ENCODE measurements at places on chromosomes 3 and 15.

DNA sequence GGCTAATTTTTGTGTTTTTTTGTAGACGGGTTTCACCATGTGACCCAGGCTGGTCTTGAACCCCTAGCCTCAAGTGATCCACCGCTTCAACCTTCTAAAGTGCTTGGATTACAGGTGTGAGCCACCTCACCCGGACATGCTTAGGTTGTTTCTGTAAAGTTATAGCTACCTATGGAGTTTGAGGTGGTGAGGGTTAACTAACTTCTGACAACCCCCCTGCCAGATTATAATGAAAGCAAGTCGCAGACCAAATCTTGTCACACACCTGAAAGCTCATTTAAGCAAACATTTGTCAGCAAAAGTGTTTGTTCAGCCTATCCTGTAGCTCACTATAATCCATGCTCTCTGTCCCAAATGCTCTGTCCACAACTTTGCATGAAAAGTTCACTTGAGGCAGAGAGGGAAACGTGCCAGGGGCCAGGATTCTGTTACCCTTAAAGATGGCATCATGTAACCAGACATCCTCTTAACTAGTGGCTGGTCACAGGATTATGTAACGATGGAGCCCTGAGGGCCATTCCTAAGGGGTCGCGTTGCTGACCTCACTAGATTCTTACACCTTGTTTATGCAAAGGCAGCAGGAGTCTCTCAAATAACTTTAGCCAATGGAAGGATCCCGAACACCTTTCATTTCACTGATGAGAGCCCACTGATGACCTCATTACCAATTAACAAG lies 24.1 kb upstream of the SENP5 start:
- no peak for DNase-seq

- DNase-seq = no peak
These were observed 537.2 kb upstream of the IL12A start for GRCh38 chr3:159451482-159451881.

DNA sequence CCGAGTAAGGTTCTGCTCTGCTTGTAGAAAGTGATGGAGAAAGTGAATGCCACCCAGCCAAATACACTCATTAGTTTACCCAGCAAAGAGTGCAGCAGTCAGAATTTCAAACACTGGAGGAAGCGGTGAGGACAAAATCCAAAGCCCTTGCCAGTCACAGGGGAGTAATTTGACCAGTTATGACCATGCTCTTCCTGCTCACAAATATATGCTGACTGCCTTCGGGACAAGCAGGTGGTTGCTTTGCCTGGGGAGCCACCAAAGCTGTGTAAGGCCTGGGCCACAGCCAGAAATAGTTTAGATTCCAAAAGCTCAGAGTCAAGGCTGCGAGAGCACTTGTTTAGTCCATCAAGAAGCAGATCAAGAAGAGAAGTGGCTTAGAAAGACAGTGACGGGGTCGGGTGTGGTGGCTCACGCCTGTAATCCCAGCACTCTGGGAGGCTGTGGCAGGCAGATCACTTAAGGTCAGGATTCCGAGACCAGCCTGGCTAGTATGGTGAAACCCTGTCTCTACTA lies 51.0 kb upstream of the ATP13A3 start:
- DNase-seq = no peak

DNA sequence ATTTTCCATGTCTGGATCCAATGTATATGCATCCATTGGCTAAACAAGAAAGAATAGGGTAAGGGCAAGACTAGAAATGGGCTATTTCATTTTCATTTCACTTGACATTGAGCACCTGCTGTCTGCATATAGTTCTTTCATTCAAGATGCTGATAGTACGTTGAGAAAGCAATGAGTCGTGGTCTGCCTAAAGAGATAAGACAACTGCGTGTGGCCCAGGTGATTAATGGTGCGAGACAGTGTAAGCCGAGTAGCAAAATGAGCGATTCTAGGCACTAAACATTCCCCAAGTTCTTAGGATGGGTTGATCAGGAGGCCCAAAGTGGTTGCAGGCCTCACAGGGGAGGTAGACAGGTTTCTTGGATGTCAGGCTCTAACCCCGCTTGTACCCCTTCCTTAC lies 235.4 kb downstream of the PDCD6IP start:
- DNase-seq = no peak

DNA sequence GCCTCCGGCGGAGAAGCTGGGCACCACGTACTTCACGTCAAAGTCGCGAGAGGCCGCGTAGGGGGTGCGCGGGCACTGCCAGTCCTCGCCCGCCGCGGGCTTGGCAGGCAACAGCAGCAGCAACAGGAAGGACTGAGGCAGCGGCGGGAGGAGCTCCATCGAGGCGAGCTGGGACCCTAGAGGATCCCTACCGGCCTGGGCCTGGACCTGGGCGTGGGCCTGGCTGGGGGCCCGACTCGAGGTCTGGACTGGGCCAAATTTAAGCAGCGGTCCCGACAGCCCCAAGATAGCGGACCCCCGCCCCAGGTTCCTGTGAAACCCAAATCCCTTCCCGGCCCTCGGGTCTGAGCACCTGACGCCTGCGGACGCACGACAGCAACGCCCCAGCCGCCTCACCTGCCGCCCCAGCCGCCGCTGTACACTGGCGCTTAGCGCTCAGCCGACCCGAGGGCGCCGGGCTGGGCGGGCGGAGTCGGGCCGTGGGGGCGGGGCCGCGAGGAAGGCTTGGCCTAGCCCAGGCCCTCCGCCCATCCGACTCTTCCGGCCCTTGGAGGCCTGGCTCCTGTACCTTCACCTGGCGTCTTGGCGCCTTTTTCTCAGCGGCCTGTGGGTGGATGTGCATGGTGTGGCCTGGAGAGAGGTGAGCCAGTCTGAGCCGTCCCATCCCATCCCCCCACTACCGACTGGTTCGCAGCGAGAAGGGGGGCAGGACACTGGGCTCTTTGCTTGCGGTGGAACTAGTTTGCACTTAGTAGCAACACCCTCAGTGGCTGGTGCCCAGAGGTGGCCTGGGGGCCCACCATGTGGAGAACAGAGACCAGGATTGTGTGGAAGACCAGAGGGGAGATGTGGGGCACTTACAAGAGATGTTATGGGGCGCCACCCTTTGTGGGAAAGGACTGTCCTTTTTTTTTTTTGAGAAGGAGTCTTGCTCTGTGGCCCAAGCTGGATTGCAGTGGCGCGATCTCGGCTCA lies at the start of gene MST1R:
TSS of gene MST1R (minus strand) at position 423 of the 974 bp plus-strand sequence. CDS start at position 159, 264 bp downstream.
- peak; percentile 74 for DNase-seq

GRCh38 chr15:39110746-39111145 lies 470.1 kb upstream of the THBS1 start:
- DNase-seq = no peak
